ENCODE measurements at places on chromosomes 7 and 10. TPM values are rescaled to one million over a fixed set of nuclear protein-coding genes. Genes with fewer than 3 reads are reported as not detected.

Gene TSPAN12
- total RNA-seq = 123 TPM

Gene DGKI
- 0.05 TPM for total RNA-seq

Gene GNAT3
- not detected for total RNA-seq

Gene CAV2
- total RNA-seq = 25.2 TPM

Gene WASHC2A
- total RNA-seq = 14.3 TPM

Gene CYP2C18
- total RNA-seq = not detected

Data from SJCRH30 (cell line).